ENCODE measurements at places on chromosomes 16 and 17.

- no peak for DNase-seq
These were observed 61.1 kb downstream of the TAOK1 start for GRCh38 chr17:29451121-29451742.

DNA sequence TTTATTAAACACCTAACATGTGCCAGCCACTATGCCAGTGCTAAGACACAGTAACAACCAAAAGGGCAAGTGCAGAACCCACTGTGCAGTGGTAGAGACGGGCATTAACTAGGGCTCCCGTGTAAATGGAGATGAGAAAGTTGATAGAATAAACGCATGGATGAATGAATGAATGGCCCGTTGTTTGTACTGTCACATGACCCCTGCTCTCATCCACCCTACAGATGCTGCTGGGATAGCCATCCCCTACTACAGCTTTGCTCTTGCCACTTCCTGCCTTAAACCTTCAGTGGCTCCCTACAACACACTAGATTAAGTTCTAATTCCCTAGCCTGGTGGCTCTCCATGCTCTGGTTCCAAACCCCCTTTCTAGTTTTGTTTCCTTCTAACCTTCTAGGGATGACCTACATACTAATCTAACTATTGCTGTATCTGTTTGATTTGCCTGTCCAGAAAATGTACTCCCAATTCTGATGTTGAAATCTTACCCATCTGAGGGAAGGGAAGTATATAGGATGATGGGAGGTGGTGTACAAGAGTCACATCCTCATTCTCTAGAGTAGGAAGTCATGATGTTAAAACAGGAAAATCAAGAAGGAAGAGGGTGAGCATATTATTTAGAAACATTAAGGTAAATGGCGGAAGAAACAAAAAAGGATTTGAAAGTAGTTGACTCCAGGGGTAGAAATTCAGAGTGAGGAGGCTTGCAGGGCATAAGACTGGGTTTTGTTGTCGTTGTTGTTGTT is 11.4 kb upstream of the TNRC6C start:
- DNase-seq = no peak

- no peak for DNase-seq
These were observed 32.1 kb downstream of the ABR start for GRCh38 chr17:1147664-1148063.

GRCh38 chr17:58415371-58416055 is 1.8 kb downstream of the RNF43 start:
- DNase-seq = no peak

- no peak for DNase-seq
These were observed 6.4 kb downstream of the TP53I13 start for GRCh38 chr17:29574732-29575510.

GRCh38 chr17:45411348-45412105 is 21.1 kb downstream of the ARHGAP27 start:
- DNase-seq = no peak

GRCh38 chr16:2339521-2340484 is 725 bp downstream of the ABCA3 start:
- DNase-seq = no peak

GRCh38 chr17:81032641-81033480 is 2.1 kb upstream of the BAIAP2 start:
- DNase-seq = no peak

DNA sequence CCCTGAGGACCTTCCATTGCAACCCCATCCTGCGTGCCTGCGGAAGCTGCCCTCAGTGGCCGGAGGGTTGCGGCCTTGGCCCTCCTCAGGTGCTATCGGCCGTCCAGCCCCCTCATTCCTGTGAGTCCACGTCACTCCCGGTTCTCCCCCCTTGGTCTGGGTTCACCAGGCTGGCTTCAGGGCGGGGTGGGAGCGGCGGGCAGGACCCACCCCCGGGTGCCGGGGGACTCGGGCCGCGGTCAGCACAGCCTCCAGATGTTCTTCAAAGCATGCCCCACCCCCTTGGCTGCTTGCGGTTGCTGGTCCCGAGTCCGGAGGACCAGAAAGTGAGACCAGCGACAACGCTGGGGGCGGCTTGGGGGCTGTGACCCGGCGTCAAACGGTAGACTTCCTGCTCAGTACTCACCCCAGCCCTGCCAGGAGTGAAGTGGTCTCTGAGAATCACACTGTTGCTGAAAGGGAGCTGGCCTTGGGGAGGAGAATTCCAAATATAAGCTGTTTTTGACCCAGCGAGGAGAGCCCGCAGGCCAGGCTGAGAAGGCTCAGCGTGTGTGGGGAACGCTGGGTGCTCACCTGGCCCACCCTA is 4.5 kb downstream of the ZNF469 start:
- DNase-seq = no peak

- DNase-seq = no peak
These were observed 43.9 kb upstream of the KIFC3 start for GRCh38 chr16:57846078-57846697.

DNA sequence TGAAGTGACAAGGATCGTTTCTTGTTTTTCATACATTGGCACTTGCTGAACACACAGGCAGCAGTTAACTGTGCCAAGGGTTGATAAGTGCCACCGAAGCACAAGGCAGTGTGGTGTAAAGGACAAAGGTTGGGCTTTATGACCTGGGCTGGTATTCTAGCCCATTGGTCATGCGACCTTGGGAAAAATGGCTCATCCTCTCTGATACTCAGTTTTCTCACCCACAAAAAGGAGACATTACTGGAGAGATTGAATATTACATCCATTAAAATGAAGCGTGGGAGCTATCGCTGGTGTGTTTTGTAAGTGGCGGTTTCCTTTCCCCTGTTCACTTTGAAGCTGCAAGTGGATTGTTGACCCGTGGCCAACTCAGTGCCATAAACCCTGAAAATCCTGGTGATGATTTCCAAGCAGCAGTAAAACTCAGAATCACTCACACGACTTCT is 216.9 kb downstream of the HAPSTR1 start:
- DNase-seq = no peak

DNA sequence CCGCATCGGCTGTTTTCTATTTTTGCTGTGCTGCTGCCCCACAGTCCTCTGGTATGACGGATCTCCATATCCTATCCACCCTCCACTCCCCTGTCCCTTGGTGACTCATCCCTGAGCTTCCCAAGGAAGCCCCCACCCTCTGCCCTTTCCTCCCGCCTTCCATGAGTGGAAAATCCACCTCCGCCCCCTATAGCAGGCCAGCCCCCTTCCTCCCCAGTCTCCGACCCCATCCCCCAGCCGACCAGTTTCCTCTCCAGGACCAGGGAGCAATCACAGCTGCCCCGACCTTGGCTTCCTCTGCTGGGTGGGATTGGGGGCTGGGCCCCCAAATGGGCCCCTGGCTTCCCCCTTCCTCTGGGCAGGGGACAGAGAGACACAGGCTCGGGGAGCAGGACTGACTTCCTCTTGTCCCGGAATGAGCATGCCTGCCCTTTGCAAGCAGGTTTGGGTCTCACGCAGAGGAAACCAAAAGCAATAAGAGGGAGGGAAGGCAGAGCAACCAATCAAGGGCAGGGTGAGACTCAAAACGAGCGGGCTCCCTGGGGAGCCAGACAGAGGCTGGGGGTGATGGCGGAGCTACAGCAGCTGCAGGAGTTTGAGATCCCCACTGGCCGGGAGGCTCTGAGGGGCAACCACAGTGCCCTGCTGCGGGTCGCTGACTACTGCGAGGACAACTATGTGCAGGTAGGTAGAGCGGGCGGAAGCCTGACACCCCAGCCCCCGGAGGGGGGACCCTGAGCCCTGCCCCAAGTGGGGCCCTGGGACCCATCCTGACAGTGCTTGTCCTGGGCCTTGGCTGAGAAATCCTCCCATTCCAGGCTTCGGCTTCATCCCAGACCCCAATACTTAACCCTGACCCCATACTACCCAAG is at the start of the genes ABI3 and GNGT2:
Gene ABI3, plus strand, starts transcription at position 550 of the 872 bp plus-strand sequence. Its CDS starts 18 bp downstream, at position 568.
Gene GNGT2, minus strand, starts transcription at position 417 of the 872 bp plus-strand sequence. CDS start 3,152 bp downstream, outside the sequence.
- DNase-seq = no peak

DNA sequence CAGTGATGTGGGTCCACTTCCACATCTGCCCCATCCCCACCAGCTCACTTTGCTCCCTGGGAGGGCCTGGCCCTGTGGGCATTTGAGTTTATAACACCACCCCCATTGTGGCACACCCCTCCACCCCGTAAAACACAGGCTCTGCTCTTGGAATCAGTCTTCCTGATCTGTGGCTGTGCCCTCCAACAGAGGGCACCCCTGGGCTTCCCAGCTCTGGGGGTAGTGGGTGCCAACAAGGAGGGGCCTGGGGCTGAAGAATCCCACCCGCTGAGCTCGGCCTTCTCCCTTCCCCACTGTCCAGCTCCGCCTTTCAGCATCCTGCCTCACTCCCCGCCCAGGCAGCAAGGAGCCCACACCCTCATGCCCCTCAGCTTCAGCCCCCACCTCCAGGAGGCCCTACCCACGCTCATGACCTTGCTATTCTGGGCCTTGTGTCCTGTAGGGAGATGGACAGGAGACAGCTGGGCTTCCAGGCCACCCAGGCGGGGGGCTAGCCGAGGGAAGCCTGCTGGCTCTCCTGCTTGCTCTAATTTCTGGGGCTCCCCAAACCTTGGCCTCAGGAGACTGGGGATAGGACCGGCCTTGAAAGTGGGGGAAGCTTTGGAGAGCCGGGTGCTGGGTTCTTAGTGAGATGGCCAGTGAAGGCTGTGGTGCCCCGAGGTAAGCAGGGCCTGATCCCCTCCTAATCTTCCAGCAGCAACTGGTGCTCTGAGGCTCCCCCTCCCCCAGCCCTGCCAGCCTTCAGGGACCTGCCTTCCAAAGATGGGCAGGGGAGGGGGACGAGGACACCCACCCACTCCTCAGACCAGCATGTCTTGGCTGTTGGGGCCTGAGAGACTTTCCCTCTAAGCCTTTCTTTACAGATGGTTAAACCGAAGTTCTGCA is 2.9 kb upstream of the ATP2A1 start:
- no peak for DNase-seq

DNA sequence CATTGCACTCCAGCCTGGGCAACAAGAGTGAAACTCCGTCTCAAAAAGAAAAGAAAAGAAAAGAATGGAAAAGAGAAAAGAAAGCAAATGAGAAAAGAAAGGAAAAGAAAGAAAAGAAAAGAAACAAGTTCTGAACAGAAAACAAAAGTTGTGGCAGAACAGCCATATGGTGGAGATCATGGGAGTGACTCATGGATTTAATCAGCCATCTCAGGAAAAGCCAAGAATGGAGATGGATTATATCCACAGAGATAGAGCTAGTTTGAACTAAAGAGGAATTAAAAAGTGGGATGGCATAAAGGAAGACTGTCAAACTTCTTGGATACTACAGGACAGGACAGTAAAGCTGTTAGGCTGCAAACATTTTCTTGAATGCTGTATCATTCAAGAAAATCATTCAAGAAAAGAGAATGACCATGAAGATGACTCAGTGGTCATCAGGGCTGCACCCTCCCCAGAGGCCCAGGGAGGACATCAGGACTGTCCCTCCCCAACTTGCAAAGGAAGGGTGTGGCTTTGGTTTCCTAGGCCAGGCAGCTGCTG is 120.6 kb downstream of the USP22 start:
- no peak for DNase-seq

DNA sequence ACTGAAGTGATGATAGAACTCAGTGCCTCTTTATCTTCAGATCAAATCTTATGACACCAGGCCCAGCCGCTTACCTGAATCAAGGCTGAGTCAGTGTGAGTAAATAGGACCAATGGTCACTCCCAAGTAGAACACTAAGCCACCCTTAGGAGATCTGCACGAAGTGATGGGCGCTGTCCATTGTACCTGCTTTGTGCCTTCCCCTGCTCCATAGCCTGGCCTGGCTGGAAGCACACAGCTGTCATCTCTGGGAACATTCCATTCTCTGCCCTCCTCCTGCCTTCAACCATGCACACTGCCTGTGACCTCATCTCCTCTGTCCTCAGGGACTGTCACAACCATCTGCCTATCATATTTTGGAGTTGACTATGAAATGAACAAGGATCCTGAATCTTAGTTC is 279.5 kb upstream of the ASIC2 start:
- DNase-seq = no peak

- DNase-seq = no peak
These were observed 3.1 kb upstream of the NFATC3 start for GRCh38 chr16:68081861-68082628.

- DNase-seq = no peak
These were observed 149.9 kb downstream of the CLEC16A start for GRCh38 chr16:11094075-11094856.

DNA sequence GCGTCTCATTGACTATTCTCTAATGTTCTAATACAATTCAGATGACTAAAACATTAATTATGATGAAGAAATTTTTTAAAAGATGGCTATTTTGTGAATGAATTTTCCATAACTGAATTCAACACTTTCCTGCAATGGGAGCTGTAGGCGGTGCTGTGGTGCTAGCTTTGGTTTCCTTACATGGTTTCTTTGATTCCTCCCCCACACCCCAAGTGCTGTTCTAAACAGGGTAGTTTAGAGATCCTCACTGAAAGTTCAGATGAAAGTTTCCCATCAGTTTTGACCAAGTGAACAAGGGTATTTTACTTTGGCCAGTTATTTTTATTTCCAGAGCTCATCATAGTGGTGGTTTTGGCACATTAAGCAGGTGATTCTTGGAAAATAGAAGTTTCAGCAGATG is 26.0 kb upstream of the MRC2 start:
- DNase-seq = no peak

DNA sequence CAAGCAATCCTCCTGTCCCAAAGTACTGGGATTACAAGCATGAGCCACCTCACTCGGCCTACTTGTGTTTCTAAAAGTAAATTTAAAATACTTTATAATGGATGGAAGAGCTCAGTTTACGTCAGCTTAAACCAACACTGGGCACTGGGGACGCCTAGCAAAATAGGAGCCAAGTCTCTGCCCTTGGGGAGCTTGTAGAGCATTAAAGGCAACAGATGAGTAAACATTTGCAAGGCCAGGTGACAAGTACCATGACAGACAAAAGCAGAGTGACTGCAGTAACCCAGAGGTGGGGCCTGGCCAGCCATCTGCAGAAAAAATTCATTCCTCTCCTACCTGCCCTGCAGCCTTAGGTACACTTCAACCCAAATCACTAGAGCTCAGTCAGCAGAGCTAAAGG is 12.1 kb upstream of the NLK start:
- DNase-seq = no peak

GRCh38 chr16:30458561-30459394 is 13.1 kb upstream of the SEPHS2 start:
- DNase-seq = peak; percentile 41

DNA sequence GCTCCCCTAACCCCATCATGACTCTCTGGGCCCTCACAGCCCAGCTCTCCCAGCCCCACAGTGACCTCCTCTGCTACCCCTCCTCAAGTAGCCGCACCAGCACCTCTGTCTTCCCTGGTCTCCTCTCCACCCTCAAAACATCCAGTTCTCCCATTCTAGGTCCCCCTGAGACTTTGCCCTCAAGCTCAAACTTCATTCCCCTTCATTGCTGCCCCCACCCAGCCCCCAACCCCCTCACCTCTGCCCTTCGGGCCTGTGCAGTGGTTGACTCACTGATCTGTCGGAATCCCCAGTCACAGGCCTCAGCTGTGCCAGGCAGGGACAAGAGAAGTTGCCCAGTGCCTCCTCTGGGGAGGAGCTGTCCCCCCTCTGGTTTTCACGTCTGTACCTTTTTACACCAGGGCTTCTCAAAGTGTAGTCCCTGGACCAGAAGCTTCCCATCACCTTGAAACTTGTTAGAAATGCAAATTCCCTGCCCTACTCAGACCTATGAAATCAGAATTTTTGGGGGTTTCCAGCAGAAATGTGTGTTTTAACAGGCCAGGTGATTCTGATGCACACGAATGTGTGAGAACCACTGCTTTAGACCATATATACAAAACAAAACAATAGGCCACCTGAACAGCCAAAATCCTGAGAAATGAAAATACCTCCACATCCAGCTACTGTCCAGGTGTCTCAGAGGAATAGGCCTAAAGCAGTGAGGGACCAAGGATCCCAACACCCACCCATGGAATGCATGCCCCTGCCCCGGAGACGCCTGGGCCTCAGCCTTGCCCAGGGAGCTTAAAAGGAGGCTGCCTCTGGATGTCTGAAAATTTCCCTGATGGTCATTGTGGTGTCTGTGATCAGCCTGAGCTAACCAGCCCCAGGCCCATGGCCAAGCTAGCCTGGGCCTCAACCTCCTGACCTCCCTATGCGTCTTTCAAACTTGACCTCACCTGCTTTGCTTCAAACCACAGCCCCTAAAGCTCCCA is 853 bp upstream of the DOK4 start:
- no peak for DNase-seq

Data from stimulated activated CD8-positive, alpha-beta memory T cell treated with anti-CD3 and anti-CD28 coated beads, Interleukin-15, amount 100 ng/mL, for 1 hour (primary cell).